ENCODE measurements at places on chromosomes 7 and 10. TPM values are rescaled to one million over a fixed set of nuclear protein-coding genes. Genes with fewer than 3 reads are reported as not detected.

Gene PI4K2A
- 12.4 TPM for total RNA-seq

Gene POLR1F
- 15.0 TPM for total RNA-seq

DNA sequence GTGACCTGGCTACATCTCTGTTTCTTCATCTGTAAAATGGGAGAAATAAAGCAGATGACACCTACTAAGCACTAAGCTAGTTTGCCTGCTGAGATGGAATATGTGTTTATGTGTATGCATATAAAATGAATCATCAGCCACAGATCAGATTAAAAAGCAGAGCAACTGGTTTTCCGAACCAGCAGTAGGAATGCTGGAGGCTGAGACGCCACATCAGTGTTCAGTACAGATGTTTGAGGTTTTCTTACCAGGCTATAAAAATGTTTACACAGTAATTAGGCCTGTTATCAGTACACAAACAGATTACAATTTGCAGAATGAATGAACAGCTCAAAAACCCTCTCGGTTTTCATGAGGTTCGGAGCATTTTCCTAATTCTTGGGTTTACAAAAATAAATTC, 85.8 kb downstream of the CALN1 start:
- ATAC-seq, result no peak

DNA sequence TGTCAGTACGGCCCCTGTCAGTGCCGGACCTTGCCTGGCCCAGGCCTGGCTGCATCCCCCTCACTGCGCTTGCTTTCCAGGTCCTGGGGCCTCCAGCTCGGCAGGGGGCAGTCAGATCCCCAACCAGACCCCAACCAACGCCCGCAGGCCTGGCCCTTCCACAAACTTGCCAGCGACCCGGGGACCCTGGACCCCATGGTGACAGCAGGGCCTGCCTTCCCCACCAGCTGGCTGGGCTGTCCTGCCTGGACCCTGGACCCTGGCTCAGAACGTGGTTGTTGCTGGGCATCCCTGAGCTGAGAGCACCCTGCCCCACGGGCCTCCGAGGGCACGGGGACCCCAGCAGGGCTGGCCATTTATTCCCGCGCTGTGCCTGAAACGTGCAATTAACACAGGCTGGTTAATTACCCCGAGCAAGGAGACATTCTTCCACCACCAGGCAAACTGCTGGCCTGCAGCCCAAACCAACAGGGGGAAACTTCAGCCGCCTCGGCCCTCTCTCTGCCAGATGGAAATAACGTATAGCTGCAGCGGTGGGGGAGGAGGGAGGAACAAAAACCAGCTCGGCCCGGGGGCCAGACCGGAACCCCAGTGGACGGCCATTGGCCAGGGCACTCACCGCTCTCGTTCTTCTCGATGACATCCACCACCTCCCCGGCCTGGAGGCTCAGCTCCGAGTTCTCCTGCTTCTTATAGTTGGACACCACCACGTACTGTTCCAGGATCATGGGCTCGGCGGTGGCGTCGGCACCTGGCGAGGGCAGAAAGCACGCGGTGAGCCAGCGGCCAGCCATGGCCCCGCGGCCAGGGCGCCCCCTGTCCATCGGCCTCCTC, 167.1 kb downstream of the NEURL1 start:
- ATAC-seq, result peak; percentile 22

Gene AUTS2
- total RNA-seq, result 20.1 TPM

GRCh38 chr7:41134300-41135255, 568.3 kb downstream of the INHBA start:
- ATAC-seq, result no peak

Gene SLC39A12
- not detected for total RNA-seq

DNA sequence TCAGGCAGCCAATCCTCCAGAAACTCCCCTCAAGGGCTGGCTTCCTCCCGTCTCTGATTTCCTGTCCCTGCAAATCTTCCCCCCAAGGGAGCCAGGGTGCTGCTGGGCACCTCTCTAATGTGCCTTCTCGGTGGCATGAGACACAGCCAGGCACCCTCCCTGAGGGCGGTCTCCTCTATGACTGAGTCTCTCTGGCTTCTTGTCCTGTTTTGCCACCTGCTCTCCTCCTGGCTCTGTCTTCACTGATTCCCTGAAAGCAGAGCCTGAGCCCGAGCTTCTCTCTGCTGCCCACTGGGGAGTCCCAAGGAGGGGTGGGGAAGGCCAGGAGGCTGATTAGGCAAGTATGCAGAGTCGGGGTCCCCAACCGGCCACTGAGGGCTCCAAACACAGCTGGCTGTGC, 60.4 kb upstream of the INSIG1 start:
- no peak for ATAC-seq

Gene WNT8B
- total RNA-seq, result 0.11 TPM

Data from activated T-helper 17 cell treated with anti-CD3 and anti-CD28 coated beads, Interleukin-2, amount 50 U/mL, for 72 hours (primary cell).